Endothelial cell (in vitro differentiated cells): ENCODE measurements at places on chromosomes 11 and 22.
A peak's percentile ranks its signal among the peaks of the same experiment; 100 is the strongest.

GRCh38 chr11:42319921-42320320 lies 860.5 kb upstream of the LRRC4C start:
- H3K27ac ChIP-seq, result no peak overlapping the region
- H3K27me3 ChIP-seq, result no peaks in the 10 kb centered on the region

DNA sequence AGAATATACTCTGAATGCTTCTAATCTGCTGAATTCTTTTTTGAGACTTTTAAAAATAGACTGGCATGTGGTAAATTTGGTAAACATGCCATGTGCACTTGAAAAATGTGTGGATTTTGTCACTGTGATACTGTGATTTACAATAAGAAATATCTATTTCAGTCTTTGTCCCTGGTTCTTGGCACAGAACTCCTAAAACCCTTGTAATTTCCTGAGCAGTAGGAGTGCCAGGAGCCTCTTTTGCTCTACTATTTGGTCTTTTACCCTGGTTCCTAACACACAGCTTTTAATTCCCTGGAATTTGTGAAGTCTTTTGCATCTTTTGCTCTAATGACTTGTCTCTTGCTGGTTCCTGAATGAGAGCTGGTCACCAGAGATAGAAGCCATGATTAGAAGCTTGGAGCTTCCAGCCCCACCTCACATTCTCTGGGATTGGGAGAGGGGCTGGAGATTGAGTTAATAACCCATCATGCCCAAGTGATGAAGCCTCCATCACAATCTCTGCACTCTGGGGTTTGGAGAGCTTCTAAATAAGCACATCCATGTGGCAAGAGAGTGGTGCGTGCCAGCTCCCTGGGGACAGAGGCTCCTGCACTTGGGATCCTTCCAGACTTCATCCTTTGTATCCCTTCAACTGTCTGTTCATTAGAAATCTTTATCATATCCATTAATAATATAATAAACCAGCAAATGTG lies 27.2 kb upstream of the SYT13 start:
- no peaks in the 10 kb centered on the region for H3K4me1 ChIP-seq
- no peak overlapping the region for H3K27ac ChIP-seq
- H3K4me3 ChIP-seq, result no peak overlapping the region
- H3K27me3 ChIP-seq, result no peaks in the 10 kb centered on the region
- no peak for DNase-seq
- H3K36me3 ChIP-seq, result no peaks in the 10 kb centered on the region

- H3K36me3 ChIP-seq, result no peaks in the 10 kb centered on the region
- no peaks in the 10 kb centered on the region for H3K4me1 ChIP-seq
- no peak overlapping the region for H3K27ac ChIP-seq
- no peak overlapping the region for H3K4me3 ChIP-seq
- DNase-seq, result peak; percentile 51
Measured at GRCh38 chr22:24938741-24939341, 7.7 kb downstream of the LHFPL7 start.

DNA sequence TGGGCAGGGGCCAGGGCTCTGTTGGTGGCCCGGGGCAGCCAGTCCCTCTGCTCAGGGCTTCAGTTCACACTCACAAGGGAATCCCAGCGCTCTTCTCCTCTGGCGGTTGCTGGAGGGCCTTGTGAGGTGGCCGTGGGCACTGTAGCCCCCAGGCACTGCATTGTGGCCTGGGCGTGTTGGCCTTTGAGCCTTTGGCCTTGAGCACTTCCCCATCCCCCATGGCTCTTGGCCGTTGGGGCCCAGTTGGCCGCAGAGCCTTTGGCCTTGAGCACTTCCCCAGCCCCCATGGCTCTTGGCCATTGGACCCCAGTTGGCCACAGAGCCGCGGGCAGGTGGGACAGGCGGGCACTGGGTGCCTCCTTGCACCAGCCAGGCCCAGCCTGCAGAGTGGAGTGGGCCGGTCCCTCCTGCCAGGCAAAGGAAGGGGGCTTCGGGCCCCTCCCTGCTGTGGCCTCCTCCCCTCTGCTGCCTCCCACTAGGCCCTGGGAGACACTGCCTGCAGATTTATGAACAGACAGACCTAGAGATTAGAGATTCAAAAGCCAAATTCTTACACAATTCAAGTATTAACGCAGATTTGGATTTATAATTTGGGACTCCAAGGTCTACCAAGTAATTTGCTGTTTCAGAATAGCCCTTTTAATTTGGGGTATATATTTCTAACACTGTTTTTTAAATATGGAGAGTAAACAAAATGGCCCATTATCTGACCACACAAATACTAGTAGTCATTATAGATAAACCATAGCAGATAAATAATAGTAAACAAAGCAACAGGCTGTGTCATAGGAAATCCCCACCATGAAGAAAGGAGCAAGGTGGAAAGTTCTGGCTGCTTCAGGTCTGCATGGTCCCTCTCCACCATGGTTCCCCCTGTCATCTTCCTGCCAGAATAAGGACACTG lies 18.2 kb upstream of the TXNRD2 start:
- no peak overlapping the region for H3K4me3 ChIP-seq
- peaks cover 4% of the 10 kb centered on the region for H3K27me3 ChIP-seq
- no peak for DNase-seq
- no peak overlapping the region for H3K27ac ChIP-seq

DNA sequence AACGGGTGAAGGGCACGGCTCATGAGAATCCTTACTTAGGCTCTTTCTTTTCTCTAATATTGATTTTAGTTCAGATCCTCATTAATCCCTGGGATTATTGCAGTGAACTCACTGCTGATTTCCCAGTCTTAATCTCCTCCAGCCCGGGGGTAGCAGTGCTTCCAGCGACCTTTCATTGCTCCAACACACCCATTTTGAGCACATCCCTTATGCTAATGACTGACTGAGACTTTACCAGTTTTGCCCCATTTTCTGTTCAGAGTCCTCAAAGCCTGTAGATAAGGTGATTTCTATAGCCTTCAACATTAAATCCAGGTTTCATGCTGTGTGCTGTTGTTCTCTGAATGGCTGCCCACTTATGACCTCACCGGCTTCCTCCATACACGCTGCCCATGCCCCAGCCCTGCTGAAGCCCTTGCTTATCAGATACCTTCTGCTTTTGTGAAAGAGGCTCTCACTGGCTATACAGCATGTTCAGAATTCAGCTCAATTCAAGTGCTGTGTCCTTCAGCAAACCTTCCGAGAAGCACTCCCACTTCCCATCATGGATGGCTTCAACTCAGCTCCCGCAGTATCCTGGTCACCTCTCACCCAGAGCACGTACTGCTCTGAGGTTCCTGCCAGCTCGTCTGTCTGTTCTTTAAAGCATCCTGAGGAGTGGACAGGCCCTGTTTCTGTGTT lies 49.0 kb downstream of the PPFIA1 start:
- no peaks in the 10 kb centered on the region for H3K27me3 ChIP-seq
- no peak for DNase-seq
- peaks cover 6% of the 10 kb centered on the region for H3K4me1 ChIP-seq
- no peak overlapping the region for H3K4me3 ChIP-seq
- no peak overlapping the region for H3K27ac ChIP-seq

- H3K36me3 ChIP-seq, result no peaks in the 10 kb centered on the region
- no peak overlapping the region for H3K27ac ChIP-seq
- H3K27me3 ChIP-seq, result peaks cover 9% of the 10 kb centered on the region
- no peak for DNase-seq
Measured at GRCh38 chr11:16969010-16969999, 44.9 kb downstream of the PLEKHA7 start.

GRCh38 chr22:30305519-30305905 lies 16.2 kb upstream of the CASTOR1 start:
- H3K27ac ChIP-seq, result peak overlapping the region; percentile 70
- DNase-seq, result peak; percentile 24
- H3K36me3 ChIP-seq, result peaks cover 10% of the 10 kb centered on the region
- peaks cover 6% of the 10 kb centered on the region for H3K27me3 ChIP-seq
- H3K4me3 ChIP-seq, result no peak overlapping the region
- peaks cover 39% of the 10 kb centered on the region for H3K4me1 ChIP-seq

GRCh38 chr11:61752117-61752924 lies at the start of gene MYRF:
TSS of gene MYRF (plus strand) at chr11:61752636. CDS start at chr11:61752745, 109 bp downstream.
- peaks cover 16% of the 10 kb centered on the region for H3K4me1 ChIP-seq
- peak; percentile 84 for DNase-seq
- H3K4me3 ChIP-seq, result peak within 1 kb of the TSS; percentile 60

DNA sequence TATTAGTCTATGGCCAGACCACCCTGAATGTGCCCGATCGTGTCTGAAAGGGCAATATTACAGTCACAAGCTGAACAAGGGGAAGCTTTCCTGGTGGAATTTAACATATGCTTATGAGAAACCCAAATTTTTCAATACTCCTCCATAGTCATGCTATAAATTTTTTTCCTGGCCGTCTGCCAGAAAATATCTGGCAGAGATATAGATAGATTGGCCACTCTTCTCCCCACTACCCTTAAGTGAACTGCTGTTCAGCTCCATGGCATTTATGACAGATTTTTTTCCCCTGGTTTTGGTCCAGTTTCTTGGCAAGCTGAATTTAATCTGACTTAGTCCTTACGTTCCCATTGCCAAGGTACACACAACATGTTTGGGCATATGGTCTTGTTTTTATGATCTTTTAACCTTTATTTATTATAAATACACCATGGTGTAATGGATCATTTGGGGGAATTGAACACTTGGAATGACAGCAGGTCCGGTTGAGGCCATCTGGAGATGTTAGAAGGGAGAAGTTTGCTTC lies 328.5 kb downstream of the CNTN5 start:
- H3K36me3 ChIP-seq, result no peaks in the 10 kb centered on the region
- no peak for DNase-seq
- no peak overlapping the region for H3K27ac ChIP-seq

GRCh38 chr22:49997251-49997599 lies 15.3 kb downstream of the IL17REL start:
- H3K27ac ChIP-seq, result no peak overlapping the region
- peaks cover 5% of the 10 kb centered on the region for H3K36me3 ChIP-seq
- H3K4me3 ChIP-seq, result no peak overlapping the region
- H3K27me3 ChIP-seq, result peaks cover 4% of the 10 kb centered on the region

GRCh38 chr11:19771463-19771862 lies 58.8 kb downstream of the NAV2 start:
- peaks cover 11% of the 10 kb centered on the region for H3K27me3 ChIP-seq
- H3K27ac ChIP-seq, result no peak overlapping the region
- no peak for DNase-seq

- no peak for DNase-seq
- H3K4me3 ChIP-seq, result no peak overlapping the region
- H3K4me1 ChIP-seq, result peaks cover 19% of the 10 kb centered on the region
- no peak overlapping the region for H3K27ac ChIP-seq
- H3K27me3 ChIP-seq, result peaks cover 17% of the 10 kb centered on the region
Measured at GRCh38 chr11:47178316-47178715, 1.6 kb upstream of the ARFGAP2 start.

DNA sequence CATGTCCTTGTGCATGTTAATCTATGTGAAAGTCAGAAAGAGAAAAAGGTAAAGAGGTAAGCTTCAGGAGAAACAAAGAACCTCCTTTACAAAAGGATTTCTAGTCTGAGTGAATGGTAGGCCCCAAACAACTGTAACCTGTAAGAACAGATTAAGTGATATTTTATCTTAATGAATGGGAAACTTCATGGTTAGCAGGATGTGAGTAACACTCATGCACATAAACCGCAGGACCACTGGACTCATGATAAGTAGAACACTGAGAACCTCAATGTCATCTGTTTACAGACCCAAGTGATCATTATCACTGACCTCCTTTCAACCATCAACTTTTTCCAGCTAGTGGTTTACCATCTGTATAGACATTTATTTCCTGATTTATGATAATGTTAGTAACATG lies 19.9 kb downstream of the OR8G5 start:
- DNase-seq, result no peak
- H3K27ac ChIP-seq, result no peak overlapping the region
- H3K4me3 ChIP-seq, result no peak overlapping the region
- peaks cover 1% of the 10 kb centered on the region for H3K4me1 ChIP-seq
- no peaks in the 10 kb centered on the region for H3K27me3 ChIP-seq
- H3K36me3 ChIP-seq, result no peaks in the 10 kb centered on the region

- no peak overlapping the region for H3K27ac ChIP-seq
- H3K4me1 ChIP-seq, result peaks cover 50% of the 10 kb centered on the region
- peaks cover 6% of the 10 kb centered on the region for H3K36me3 ChIP-seq
- DNase-seq, result no peak
- no peak overlapping the region for H3K4me3 ChIP-seq
Measured at GRCh38 chr11:57203359-57203758, 21.6 kb downstream of the LRRC55 start.

DNA sequence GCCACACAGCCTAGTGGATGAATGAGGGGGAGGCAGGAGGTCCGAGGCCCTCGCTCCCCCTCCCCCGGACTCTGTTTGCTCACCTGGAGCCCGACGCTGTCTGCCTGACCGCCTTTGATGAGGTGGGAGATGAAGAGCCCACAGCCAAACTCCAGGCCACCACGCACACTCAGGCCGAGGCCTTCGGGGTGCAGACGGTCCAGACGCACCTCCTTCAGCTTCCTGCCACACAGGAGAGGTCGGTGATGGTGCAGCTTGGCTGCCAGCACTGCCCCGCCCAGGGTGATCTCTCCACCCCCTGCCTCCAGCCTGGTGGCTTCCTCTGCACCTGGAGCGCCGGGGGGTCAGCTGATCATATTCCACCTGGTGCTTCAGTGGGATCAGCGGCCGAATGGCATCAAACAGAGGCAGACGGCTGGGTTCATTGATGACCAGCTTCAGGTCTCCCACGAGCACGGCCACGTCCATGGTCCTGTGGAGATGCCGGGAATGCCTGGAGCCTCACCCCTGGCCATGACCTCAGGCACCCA lies 13.1 kb downstream of the USH1C start:
- DNase-seq, result no peak
- H3K36me3 ChIP-seq, result no peaks in the 10 kb centered on the region
- H3K27ac ChIP-seq, result no peak overlapping the region
